ENCODE measurements at places on chromosomes 6 and 20.

GRCh38 chr6:152981989-152982903, 595 bp downstream of the FBXO5 start:
- no peak for DNase-seq

GRCh38 chr20:45052698-45053429, 48.1 kb downstream of the KCNS1 start:
- no peak for DNase-seq

DNA sequence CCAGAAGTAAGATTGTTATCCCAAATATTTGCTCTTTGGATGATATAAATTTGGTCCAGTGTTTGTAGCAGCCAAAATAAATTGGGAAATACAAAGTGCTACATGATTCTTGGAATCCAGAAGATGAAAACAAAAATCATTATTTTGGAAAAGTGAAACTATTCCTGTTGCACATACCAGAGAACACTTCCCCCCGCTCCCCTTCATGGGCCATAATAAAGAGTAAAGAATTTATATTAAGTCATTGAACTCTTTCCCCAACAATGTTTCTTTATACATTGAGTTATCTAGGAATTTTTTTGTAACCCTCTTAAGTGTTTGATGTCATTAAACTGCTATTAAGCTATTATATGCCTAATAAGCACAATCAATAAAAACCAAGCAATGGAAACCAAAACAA, 490.4 kb upstream of the HS3ST5 start:
- no peak for DNase-seq

DNA sequence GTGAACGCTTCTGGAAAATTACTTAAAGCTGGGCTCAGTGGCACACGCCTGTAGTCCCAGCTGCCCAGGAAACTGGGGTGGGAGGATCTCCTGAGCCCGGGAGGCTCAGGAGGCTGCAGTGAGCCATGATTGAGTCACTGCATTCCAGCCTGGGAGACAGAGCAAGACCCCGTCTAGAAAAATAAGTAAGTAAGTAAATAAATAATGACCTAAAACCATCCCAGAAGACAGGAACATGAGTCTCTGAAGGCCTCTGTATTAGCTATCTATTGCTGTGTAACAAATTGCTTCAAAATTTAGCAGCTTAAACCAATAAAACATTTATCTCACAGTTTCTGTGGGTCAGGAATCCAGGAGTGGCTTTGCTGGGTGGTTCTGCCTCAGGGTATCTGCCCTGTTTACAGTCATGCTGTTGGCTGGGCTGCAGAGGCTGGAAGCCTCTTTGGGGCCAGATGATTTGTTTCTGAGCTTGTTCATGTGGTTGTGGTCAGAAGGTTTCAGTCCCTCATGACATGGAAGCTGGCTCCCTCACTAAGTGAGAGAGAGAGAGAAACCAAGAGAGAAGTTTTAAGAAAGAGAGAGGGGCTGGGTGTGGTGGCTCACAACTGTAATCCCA, 48.4 kb upstream of the NCOA3 start:
- DNase-seq, result no peak

- no peak for DNase-seq
These were observed 14.7 kb downstream of the AKIRIN2 start for GRCh38 chr6:87687296-87687695.

DNA sequence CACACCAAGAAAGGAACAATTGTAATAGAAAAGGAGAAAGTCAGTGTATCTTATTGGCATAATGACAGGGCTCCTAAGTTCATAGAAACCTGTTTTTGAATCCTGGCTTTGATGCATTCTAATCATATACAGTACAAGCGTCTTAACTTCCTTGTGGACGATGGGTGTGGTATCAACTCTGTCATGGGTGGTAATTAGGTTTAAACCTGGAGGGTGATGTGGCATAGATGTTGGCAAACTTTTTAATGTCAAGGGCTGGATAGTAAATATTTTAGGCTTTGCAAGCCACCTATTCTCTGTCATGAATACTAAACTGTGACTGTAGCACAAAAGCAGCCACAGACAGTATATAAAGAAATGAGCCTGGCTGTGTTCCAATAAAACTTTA, 138.7 kb upstream of the EDN1 start:
- no peak for DNase-seq

DNA sequence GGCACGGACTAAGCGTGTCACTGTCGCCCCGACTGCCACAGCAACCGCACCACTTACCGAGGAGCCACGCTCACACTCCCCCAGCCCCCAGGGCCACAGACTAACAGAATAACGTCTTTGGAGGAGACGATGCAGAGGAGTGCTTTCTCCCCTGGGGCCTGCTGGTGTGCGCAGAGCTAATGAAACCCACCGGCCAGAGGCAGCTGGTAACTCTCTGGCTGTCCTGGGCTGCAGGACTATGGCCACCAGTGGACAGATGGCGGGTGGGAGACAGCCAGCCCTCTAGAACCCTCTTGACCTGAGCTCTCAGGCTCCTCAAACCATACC, 228.0 kb downstream of the DLL1 start:
- DNase-seq, result no peak

DNA sequence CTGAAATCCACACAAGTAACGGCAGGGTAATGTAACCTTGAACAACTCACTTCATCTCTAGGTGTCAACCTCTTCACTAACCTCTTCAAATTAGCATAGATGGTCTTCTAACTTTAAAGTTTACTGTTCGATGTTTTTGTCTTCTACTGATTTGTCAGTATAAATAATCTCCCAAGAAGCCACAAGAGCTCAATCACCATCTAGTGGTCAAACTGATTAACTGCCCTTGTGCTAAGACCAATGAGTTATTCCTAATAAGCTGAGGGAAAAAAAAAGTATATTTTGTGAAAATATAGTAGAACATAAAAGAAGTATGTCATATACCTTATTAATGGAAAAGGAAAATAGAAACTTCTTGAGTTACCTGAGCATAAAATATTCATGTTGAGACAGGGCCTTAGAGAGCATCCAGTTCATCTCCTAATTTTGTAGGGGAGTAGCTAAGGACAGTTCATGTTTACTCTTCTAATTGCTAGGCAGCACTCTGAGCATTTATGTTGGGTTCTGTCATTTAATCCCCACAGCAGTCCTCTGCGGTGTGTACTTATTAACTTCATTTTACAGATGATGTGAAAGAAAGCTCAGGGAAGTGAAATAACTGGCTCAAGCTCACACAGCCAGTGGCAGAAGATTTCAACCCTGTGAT, 317.1 kb downstream of the ESR1 start:
- peak; percentile 42 for DNase-seq

GRCh38 chr6:141123497-141123896, 1009.2 kb upstream of the GJE1 start:
- DNase-seq, result no peak

GRCh38 chr6:44667668-44668390, 280.3 kb downstream of the CDC5L start:
- peak; percentile 8 for DNase-seq

DNA sequence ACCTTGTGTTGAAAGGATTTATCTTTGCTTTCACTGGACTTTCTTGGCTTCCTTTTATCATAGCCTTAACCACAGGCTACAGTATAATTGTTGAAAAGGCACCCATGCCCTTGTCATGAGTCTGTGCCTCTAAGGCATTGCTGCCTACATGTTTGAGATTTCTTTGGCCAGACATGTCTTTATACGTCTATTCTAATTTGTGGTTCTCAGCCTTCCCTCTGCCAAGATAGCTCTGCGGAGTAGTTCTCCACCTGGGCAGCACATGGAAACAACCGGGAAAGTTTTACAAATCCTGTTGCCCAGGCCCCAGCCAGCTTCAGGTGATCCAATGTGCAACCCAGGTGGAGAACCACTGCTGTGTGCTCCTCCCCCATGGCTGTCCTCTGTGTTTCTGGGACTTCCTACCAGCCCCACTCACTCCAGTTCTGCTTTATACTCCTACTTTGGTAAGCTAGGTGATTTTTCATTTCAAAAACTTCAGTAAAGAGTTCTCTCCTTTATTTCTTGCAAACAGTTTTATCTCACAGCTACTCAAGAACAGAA, 159.6 kb upstream of the MYLIP start:
- no peak for DNase-seq

DNA sequence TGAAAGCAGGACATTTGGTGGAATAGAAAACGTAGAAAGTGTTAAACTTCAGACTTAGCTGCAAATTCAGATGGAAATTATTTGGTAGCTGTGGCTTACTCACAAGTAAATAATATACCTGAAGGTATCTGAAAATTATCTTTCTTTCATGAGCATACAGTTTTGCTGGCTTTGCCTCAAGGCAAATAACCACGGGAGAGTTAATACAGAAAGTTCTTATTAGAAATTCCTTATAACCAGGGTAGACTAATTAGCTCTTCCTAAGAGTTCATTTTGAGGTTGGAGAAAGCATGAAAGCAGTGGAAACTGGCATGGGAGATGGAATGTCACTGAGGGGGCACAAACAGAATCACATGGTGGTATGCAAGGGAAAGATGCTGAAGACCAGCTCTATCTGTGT, 217.5 kb downstream of the CD83 start:
- no peak for DNase-seq

DNA sequence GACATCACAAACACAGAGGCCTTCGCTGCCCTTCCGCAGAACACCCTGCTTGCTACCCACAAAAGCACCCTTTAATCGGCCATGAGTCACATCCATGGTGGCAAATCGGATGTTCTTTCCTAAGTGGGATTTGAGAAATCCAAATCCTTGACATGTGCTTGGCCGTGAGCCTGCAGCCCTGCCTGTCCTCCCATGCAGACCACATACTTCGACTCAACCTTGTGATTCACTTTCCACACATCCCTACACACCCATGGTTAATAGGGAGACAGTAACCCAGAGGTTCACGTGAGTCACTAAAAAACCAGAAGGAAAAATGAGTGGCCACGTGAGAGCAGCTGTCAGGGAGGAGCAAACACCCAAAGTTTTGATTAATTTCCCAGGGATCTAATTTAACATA, 19.4 kb downstream of the RAMACL start:
- no peak for DNase-seq

DNA sequence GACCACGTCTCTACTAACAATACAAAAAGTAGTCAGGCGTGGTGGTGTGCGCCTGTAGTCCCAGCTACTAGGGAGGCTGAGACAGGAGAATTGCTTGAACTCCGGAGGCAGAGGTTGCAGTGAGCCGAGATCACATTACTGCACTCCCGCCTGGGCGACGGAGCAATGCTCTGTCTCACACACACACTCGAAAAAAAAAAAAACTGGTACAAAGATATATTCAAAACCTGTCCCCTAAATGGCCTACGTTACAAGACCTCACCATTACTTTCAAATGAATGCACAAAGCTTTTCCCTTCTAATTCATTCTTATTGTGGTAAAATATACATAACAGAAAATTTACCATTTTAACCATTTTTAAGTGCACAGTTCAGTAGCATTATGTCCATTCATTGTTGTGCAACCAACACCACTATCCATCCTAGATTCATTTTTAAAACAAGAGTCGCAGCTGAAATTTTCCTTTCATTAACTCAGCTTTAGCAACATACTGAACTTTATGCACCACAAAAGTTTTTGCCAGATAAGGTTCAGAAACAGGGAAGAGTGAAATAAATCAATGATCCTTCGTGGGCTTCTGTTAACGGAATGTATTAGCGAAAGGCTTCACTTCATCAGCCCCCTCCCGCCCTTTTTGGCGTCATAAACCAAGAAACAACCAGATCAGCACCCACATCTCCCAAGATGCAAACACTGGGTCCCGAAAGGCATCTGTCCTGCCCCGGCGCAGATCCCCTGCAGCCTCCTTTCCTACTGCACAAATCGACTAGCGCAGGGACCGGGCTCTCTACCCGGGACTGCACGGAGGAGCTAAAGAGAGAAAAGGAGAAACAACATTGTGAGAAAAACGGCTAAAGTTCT, 825 bp upstream of the FAM135A start:
- no peak for DNase-seq

DNA sequence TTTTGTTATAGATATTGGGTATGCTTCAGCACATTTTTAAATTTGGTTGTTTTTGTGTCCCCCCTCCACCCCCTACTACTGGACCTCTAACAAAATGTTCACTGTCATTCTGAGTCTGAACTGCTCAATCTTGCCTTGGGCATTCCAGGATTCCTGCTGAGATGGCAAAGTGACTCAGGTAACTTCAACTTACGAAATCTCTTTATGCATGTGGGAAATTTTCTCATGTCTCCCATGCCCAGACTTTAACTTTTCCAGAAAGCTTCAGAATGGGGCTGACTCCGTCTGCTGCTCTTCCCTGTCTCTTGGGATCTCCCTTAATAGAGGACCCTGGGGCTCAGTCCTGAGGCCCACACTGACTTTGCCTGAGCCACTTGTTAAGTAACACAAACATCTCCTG, 14.0 kb downstream of the CYP39A1 start:
- DNase-seq, result no peak

DNA sequence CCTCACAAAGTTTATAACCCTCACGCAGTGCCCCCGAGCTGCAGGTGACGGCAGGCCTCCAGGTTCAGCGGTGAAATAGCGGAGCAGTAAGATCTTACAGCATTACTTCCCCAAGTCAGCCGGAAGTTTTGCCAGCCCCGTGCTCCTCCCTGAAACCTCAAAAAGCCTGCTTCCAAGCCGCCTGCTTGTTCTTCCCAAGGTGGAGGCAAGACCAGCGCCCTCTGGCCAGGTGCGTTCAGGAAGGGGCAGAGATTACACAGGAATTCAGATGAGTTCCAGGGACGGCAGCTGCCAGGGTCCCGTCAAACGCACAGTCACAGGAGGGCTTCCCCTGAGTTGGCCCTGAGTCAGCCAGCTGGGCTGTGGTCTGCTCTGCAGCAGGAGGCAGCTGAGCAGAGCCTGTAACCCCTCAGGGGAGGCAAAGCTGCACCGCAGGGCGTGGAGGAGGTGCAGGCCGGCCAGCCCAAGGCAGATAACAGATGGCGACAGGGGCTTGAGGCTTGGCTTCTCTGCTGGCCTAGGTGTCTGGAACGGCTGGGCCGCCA, 124.1 kb upstream of the RPS6KA2 start:
- DNase-seq, result no peak

DNA sequence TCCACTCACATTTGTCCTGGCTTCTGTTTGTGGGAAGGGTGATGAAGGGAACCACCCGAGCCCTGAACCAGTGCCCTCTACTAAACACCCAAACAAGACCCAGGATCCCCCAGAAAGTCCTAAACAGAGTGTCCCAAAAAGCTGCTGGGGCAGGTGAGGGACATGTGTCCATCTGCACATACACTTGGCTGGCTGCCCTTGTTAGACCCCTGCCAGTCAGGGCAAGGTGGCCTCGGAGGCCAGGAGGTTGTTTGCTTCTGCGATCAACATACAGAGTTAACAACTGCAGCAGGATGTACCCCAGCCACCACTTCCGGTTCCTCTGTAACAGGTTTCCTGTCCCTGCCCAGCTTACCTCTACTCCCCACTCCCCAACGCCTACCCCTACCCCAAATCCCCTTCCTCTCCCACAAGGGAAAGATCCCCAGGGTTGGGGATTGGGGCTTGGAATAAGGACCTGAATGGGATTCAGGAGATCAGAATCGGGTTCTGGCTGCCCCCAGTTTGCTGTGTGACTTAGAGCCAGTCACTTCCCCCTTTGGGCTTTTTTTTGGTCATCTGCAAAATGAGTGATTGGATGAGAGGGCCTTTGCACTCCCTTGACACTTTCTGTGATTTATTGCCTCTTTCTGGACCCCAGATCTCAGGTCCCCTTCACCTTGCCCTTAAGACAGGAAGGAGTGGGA, 13.9 kb downstream of the DEF6 start:
- DNase-seq, result peak; percentile 47

- DNase-seq, result peak; percentile 34
These were observed 26.3 kb downstream of the CDH26 start for GRCh38 chr20:59984541-59984940.
